Hepatocyte (in vitro differentiated cells): ENCODE measurements at places on chromosomes 7 and 10. TPM values are rescaled to one million over a fixed set of nuclear protein-coding genes. Genes with fewer than 3 reads are reported as not detected.
A peak's percentile ranks its signal among the peaks of the same experiment; 100 is the strongest.

- DNase-seq: no peak
These were observed 144.7 kb downstream of the PLCE1 start for GRCh38 chr10:94138391-94138790.

DNA sequence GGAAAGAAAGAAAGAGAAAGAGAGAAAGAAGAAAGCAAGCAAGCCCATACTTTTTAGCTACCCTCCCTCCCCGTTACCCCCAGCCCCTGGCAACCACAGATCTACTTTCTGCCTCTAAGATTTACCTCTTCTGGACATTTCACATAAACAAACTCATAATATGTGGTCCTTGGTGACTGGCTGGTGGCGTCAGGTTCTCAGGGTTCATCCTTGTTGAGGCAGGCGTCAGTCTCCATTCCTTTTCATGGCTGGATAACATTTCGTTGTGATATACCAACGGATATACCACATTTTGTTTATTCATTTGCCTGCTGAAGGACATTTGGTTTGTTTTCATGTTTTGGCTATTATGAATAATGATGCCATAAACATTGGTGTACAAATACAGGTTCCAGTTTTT, 30.5 kb downstream of the CDH23 start:
- no peak for DNase-seq

- DNase-seq: no peak
These were observed 34.0 kb upstream of the SLC35B4 start for GRCh38 chr7:134350709-134351108.

- DNase-seq: peak; percentile 86
These were observed at the start of gene CELF2 for GRCh38 chr10:11017570-11018431. Gene CELF2 (plus strand): TSS chr10:11017872. CDS start chr10:11018090, 218 bp downstream.

DNA sequence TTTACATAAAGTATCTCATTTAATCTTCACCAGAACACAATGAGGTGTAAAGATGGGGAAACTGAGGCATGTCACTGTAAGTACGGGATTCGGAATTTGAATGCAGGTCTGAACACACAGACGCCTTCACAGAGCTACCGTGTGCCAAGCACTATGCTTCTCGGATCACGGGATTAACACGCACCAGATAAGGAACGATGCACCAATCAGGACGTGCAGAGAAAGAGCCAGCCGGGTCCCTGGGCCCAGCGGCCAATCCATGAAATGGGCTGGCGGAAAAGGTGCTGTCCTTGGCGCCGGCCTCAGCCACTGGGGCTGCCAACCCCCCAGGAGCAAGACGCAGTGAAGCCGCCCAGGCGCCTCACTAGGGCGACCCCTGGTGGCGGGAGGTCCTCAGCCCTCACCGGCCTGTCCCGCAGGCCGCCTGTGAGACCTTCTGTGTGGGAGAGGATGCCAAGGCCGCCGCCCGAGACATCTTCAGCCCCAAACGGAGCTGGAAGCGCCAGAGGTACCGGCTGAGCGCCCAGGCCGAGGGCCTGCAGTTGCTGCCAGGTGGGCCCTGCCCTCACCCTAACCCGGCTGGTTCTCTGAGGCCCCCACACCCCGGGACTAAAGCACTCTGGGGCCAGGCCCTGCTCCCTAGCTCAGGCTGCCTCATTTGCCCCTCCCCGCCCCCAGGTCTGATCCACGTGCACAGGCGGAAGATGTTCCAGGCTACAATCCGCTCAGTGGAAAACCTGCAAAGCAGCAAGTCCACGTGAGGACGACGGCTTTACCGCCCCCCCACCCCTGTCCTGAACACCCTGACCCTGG, 15.6 kb downstream of the ATG9B start:
- DNase-seq: peak; percentile 64

GRCh38 chr7:8175929-8176369, 86.0 kb downstream of the ICA1 start:
- DNase-seq: peak; percentile 25

- DNase-seq: no peak
These were observed 162.9 kb downstream of the GLI3 start for GRCh38 chr7:42074076-42074475.

- no peak for DNase-seq
These were observed 17.6 kb upstream of the EXOC6 start for GRCh38 chr10:92830478-92831389.

DNA sequence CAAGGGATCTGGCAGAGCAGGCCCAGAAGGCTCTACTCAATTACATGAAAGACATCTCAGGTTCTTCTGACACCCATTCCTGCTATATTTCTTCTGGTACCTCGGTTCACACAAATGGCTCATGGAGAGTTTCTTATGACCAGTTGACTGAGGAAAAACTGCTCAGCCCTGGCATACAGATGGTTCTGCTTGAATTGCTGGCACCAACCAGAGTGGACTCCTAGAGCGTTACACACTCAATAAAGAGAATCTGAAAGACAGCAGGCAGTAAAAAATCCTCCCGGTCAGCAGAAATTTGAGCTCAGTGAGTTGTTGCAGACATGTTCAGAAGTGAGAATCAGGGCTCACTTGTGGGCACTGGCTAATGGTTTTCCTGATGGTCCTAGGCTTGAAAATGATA, 434.4 kb downstream of the TCERG1L start:
- no peak for DNase-seq

GRCh38 chr7:155166673-155167370, 96.7 kb downstream of the HTR5A start:
- peak; percentile 80 for DNase-seq

DNA sequence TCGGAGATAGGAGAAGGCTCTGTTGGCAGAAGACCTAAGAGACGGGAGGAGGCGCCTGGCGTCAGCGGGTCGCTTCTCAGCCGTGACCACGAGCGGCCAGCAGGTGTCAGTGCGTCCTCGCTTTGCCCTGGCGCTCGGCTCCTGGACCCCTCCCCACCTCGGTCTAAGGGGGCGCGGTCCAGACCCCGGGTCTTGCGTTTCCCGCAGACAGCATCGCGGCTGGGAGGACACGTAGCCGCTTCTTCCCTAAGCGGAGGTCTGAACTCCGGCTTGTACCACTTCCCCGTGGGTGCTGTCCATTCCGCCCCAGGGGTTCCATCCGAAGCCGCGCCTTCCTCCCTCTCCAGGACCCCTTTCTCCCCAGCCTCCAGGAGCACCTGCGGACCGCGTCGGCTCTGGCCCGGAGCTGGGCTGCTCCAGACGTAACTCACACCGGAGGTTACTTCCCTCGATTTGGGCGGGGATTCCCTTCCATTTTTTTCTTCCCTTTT, 593 bp upstream of the ADRA2A start:
- peak; percentile 86 for DNase-seq

GRCh38 chr7:114879554-114879953, 42.3 kb upstream of the MDFIC start:
- no peak for DNase-seq

DNA sequence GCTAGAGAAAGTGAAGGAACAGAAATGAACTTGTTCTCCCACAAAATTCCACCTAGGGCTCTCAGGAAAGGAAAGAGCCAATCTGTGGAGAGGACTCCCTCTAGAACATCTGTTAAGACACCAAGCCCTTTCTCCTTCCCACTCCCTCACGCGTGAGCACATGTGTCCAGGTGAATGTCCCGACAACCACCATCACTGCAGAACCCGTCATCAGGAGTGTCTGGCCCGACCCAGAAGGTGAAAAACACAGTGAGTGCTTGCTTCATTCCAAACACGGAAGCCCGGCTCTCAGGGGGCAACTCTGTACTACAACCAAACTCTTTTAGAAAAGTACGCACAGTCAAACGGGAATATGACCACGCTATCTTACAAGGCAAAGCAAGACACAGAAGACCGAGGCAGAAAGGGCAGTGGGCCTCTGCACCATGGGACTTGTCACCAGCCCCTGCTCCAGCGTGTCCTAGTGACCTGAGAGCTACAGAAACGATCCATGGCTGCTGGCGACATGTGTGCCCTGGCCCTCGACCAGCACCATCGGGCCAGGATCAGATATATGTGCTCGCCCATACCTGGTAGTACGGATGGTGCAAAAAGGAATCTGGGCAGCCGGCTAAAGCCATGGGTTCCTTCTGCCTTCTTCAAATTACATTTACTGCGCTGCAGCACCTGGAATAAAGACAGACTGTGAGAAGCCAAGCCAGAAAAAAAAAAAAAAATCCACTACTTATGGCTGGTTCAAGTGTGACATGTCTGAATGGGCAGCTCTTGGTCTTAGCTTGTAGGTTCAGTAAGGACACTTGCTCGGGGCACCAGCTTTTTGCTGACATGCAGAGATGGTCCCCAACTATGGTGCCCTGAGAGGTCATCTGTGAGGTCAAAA, 50.8 kb downstream of the GRB10 start:
- DNase-seq: no peak

DNA sequence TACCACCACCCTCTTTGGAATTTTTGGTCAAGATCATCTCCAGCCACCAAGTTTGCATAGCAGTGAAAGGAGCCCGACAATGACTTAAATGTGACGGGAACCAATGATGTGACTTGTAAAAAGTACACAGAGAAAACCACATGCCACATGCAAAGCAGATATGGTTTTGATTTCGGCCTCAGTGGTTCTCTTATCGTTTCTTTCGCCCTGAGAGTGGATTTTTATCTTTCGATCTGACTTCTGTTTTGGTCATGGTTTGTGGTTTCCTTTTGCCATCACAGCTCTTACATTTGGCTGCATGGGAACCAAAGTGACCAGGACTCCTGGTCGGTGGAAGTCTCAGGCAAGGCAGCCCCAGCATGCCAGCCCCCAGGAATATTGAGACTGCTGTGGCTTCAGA, 31.5 kb downstream of the TCF7L2 start:
- DNase-seq: no peak

GRCh38 chr10:7027913-7028808, 382.7 kb downstream of the SFMBT2 start:
- no peak for DNase-seq

GRCh38 chr10:28248092-28248491, 54.8 kb downstream of the MPP7 start:
- no peak for DNase-seq

GRCh38 chr7:48587475-48587874, 336.9 kb upstream of the CDC14C start:
- no peak for DNase-seq

DNA sequence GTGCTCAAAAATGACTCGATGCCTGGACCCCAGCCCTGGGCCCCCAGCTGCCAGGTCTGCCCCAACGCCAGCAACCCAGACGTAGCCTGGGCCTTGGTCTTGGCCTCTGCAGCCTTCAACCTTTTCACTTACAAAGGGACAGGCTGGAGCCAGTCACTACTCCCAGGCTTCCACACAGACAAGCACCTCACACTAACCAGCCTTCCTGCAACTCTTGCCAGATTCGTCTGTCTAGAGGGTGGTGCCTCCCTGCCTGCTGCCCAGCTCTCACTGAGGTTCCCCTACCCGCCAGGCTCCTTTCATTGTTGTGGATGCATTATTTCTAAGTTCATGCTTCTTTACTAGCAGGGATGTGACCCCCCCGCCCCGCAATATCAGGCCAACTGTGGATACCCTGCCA, 56.3 kb downstream of the NUDCD3 start:
- no peak for DNase-seq

DNA sequence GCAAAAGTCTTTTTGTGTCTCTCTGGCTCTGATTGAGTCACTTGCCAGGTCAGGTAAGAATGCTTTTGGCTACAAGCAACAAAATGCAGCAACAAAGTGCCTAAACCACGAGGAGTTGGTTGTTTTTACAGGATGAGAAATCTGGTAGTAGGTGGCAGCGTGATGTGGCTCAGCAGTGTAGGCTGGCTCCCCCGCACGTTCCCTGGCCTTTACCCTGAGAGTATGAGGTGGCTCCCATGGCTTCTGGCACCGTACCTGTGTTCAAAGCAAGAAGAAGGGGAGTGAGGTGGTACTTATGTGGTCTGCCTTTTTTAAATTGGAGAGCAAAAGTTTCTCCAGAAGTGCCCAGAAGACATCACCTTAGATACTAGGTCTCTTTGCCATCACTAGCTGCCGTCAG, 11.7 kb downstream of the PRKRIP1 start:
- no peak for DNase-seq

- no peak for DNase-seq
These were observed 10.7 kb downstream of the DPYSL4 start for GRCh38 chr10:132197271-132198067.

Gene CCDC172
- not detected in 2 replicates for total RNA-seq

Gene ADRB1
- total RNA-seq: 1.0 and 1.2 TPM in 2 replicates

Gene SEC24C
- total RNA-seq: 59.4 and 60.2 TPM in 2 replicates

Gene CPN1
- total RNA-seq: 2.8 and 3.8 TPM in 2 replicates

Gene SHLD2
- total RNA-seq: 43.3 and 44.5 TPM in 2 replicates

Gene PRSS37
- total RNA-seq: not detected in 2 replicates

Gene CDHR3
- 3.3 and 4.8 TPM in 2 replicates for total RNA-seq

Gene GBF1
- total RNA-seq: 43.0 and 55.4 TPM in 2 replicates

Gene PON1
- total RNA-seq: 29.2 and 37.4 TPM in 2 replicates

Gene ZNF316
- 13.3 and 16.9 TPM in 2 replicates for total RNA-seq

Gene NPSR1
- total RNA-seq: not detected in 2 replicates

Gene HECW1
- total RNA-seq: 2.6 and 7.6 TPM in 2 replicates
